ENCODE measurements at places on chromosomes 6 and 20. TPM values are rescaled to one million over a fixed set of nuclear protein-coding genes. Genes with fewer than 3 reads are reported as not detected.
A peak's percentile ranks its signal among the peaks of the same experiment; 100 is the strongest.

- H3K4me1 ChIP-seq, result peaks cover 6% of the 10 kb centered on the region
- no peaks in the 10 kb centered on the region for H3K27me3 ChIP-seq
- H3K27ac ChIP-seq, result peak overlapping the region; percentile 58
- no peak overlapping the region for H3K4me3 ChIP-seq
- no peaks in the 10 kb centered on the region for H3K36me3 ChIP-seq
- no peak for DNase-seq
Measured at GRCh38 chr20:23143098-23143497, 57.0 kb upstream of the CD93 start.

RNF144B gene
- total RNA-seq, result 98.6 TPM

DNA sequence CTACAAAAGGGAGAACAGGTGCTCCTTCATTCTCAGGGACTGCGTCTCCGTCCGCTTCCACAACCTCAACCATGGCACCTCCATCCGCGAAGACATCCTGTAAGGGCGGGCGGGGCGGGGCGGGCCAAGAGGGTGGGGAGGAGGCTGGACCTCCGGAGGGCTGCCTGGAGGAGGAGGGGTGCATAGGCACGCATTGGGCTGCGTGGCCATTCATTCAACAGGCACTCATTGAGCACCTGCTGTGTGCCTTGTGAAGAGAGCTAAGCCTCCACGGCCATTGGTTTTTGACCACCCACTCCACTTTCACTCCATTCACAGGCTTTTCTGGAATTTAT lies 435 bp downstream of the ZSWIM3 start:
- peak overlapping the region; percentile 33 for H3K4me3 ChIP-seq
- H3K27ac ChIP-seq, result peak overlapping the region; percentile 74
- no peaks in the 10 kb centered on the region for H3K27me3 ChIP-seq
- H3K36me3 ChIP-seq, result no peaks in the 10 kb centered on the region
- no peak for DNase-seq
- peaks cover 29% of the 10 kb centered on the region for H3K4me1 ChIP-seq

C4B gene
- 249 TPM for total RNA-seq

DNA sequence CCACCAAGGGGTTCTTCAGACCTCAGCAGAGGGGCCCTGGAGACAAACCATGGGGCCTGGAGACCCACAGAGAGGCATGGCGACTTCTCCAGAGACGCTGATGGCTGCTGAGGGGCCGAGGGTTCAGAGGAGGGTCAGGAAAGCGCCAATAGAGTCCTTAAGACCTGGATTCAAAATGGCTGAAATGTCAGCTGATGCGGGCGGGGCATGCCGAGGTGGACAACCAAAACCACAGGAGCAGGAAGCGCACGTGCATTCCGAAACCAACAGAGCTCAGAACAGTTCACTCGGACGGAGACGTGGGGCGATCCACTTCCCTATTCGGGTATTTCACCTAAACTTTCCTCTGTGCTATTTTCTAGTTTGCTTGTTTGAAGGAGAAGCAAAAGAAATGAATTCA lies 99.9 kb upstream of the RIN2 start:
- H3K4me1 ChIP-seq, result peaks cover 13% of the 10 kb centered on the region
- H3K27ac ChIP-seq, result no peak overlapping the region
- H3K36me3 ChIP-seq, result no peaks in the 10 kb centered on the region
- H3K4me3 ChIP-seq, result no peak overlapping the region
- DNase-seq, result no peak

DNA sequence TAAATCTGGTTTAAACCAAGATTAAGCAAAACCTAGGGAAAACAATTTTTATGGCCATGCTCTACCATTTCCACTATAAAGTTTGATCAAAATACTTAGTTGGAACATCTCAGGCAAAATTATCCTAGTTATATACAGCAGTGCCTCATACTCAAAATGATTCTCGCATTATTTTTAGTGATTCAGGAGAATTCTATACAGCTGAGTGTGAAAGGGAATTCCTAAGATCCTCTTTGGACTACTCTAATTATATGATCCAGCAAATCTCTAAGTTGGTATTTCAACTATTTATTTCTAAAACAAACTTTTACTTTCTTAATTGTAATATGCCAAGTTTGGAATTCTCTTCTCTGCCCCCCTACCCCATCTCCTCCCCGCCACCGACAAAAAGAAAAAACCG lies 8.6 kb downstream of the DTNBP1 start:
- H3K27me3 ChIP-seq, result no peaks in the 10 kb centered on the region
- no peaks in the 10 kb centered on the region for H3K4me1 ChIP-seq
- H3K4me3 ChIP-seq, result no peak overlapping the region
- no peak overlapping the region for H3K27ac ChIP-seq
- H3K36me3 ChIP-seq, result no peaks in the 10 kb centered on the region

DNA sequence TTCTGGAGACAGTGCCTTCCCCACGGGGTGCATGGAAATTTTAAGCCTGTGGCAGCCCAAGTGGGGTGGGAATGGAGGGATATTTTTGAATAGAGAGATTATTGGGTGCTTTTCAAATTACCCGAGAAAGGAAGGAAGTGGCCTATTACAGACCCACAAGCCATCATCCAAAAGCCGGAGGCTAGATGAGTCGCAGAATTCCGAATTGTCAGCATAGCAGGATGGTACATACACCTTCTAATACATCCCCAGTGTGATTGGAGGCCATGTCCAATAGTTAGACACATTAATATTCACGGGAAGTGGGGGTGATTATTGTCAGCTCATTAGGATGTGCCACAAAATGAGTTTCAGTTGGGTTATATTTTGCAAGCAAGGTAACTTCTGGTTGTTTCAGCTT lies 133.0 kb downstream of the FIG4 start:
- no peak for DNase-seq
- no peaks in the 10 kb centered on the region for H3K36me3 ChIP-seq
- H3K27me3 ChIP-seq, result no peaks in the 10 kb centered on the region
- H3K27ac ChIP-seq, result no peak overlapping the region
- H3K4me3 ChIP-seq, result no peak overlapping the region

DNA sequence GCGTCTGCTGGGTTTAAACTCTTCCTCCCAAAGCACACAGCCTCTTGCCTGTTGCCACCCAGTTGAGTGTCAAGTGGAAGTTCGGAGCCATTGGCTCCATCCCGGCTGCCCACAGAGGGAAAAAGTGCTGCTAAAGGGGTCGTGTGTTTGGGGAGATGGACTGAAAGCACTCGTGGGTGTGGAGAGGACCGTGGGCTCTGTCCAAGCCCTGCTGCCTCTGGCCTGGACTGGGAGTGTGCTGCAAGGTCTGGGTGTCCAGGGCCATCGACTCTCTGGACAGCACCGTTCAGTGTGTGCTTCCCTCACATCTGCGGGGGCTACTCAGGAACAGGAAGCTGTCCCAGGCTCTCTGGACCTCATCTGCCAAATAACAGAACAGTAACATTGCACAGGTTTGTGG lies 269.3 kb downstream of the DLL1 start:
- no peak for DNase-seq
- no peak overlapping the region for H3K27ac ChIP-seq
- H3K4me1 ChIP-seq, result peaks cover 20% of the 10 kb centered on the region
- peaks cover 3% of the 10 kb centered on the region for H3K27me3 ChIP-seq

HTR1B gene
- total RNA-seq, result 0.13 TPM

SOX4 gene
- total RNA-seq, result 11.2 TPM

DDO gene
- total RNA-seq, result 2.6 TPM

- no peak overlapping the region for H3K27ac ChIP-seq
- peaks cover 14% of the 10 kb centered on the region for H3K4me1 ChIP-seq
- peaks cover 27% of the 10 kb centered on the region for H3K36me3 ChIP-seq
Measured at GRCh38 chr6:132818404-132819359, 4.3 kb downstream of the RPS12 start.

GRCh38 chr20:24684956-24685691 lies 215.7 kb downstream of the SYNDIG1 start:
- H3K27ac ChIP-seq, result no peak overlapping the region
- DNase-seq, result no peak
- no peaks in the 10 kb centered on the region for H3K36me3 ChIP-seq

MYB gene
- not detected for total RNA-seq

GRCh38 chr6:14393910-14394309 lies 276.3 kb downstream of the CD83 start:
- no peak overlapping the region for H3K4me3 ChIP-seq
- no peak overlapping the region for H3K27ac ChIP-seq
- H3K27me3 ChIP-seq, result no peaks in the 10 kb centered on the region
- no peak for DNase-seq
- H3K36me3 ChIP-seq, result no peaks in the 10 kb centered on the region

- H3K27ac ChIP-seq, result no peak overlapping the region
- no peak overlapping the region for H3K4me3 ChIP-seq
- H3K27me3 ChIP-seq, result no peaks in the 10 kb centered on the region
- H3K4me1 ChIP-seq, result no peaks in the 10 kb centered on the region
Measured at GRCh38 chr20:19473922-19474286, 261.5 kb downstream of the SLC24A3 start.

DNA sequence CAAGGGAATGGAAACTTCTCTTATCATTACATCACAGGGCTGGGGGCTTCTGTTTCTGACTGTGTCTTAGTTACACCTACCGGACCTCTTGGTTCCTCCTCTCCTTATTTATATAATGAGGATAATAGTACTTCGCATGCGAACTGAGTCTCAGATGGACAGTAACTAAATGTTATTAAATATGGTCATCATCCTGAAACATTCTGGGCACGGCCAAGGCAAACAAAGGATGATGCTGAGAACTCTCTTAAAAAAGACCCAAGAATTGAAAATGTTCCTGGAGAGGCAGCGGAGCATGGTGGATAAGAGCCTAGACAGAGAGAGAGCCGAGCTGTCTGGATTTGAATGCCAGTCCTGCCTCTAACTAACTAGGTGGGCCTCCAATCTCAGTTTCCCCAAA lies 119.8 kb upstream of the SASH1 start:
- no peak for DNase-seq
- H3K36me3 ChIP-seq, result no peaks in the 10 kb centered on the region
- H3K4me1 ChIP-seq, result peaks cover 27% of the 10 kb centered on the region
- H3K27me3 ChIP-seq, result no peaks in the 10 kb centered on the region
- H3K4me3 ChIP-seq, result no peak overlapping the region

- no peaks in the 10 kb centered on the region for H3K27me3 ChIP-seq
- DNase-seq, result peak; percentile 49
- peak overlapping the region; percentile 59 for H3K27ac ChIP-seq
- H3K4me1 ChIP-seq, result peaks cover 8% of the 10 kb centered on the region
- no peaks in the 10 kb centered on the region for H3K36me3 ChIP-seq
Measured at GRCh38 chr20:63686492-63687321, 9.7 kb upstream of the TNFRSF6B start.

RSPH4A gene
- total RNA-seq, result 1.6 TPM

GRCh38 chr6:366389-367297 lies 24.9 kb upstream of the IRF4 start:
- no peaks in the 10 kb centered on the region for H3K27me3 ChIP-seq
- no peaks in the 10 kb centered on the region for H3K4me1 ChIP-seq
- no peak overlapping the region for H3K4me3 ChIP-seq
- H3K36me3 ChIP-seq, result no peaks in the 10 kb centered on the region

GRCh38 chr6:133286765-133287164 lies 45.6 kb downstream of the EYA4 start:
- H3K4me3 ChIP-seq, result no peak overlapping the region
- peaks cover under 1% of the 10 kb centered on the region for H3K4me1 ChIP-seq
- no peak for DNase-seq
- H3K27me3 ChIP-seq, result no peaks in the 10 kb centered on the region
- no peaks in the 10 kb centered on the region for H3K36me3 ChIP-seq

- H3K4me3 ChIP-seq, result no peak overlapping the region
- no peak for DNase-seq
- H3K27me3 ChIP-seq, result no peaks in the 10 kb centered on the region
- H3K27ac ChIP-seq, result no peak overlapping the region
Measured at GRCh38 chr20:40741507-40742106, 52.6 kb upstream of the MAFB start.

SLC35D3 gene
- not detected for total RNA-seq

GRCh38 chr6:1250489-1251197 lies 61.3 kb upstream of the FOXQ1 start:
- no peaks in the 10 kb centered on the region for H3K4me1 ChIP-seq
- no peaks in the 10 kb centered on the region for H3K27me3 ChIP-seq
- H3K36me3 ChIP-seq, result no peaks in the 10 kb centered on the region
- H3K4me3 ChIP-seq, result no peak overlapping the region

- no peaks in the 10 kb centered on the region for H3K4me1 ChIP-seq
- H3K36me3 ChIP-seq, result no peaks in the 10 kb centered on the region
- H3K27ac ChIP-seq, result no peak overlapping the region
- no peak overlapping the region for H3K4me3 ChIP-seq
Measured at GRCh38 chr20:40703975-40704530, 15.0 kb upstream of the MAFB start.

GRCh38 chr6:157885876-157886275 lies 62.8 kb downstream of the SNX9 start:
- no peak overlapping the region for H3K27ac ChIP-seq
- H3K27me3 ChIP-seq, result no peaks in the 10 kb centered on the region
- DNase-seq, result no peak
- no peaks in the 10 kb centered on the region for H3K36me3 ChIP-seq
- H3K4me3 ChIP-seq, result no peak overlapping the region

- H3K27me3 ChIP-seq, result no peaks in the 10 kb centered on the region
- H3K27ac ChIP-seq, result peak overlapping the region; percentile 92
- H3K4me1 ChIP-seq, result peaks cover 44% of the 10 kb centered on the region
- DNase-seq, result peak; percentile 75
Measured at GRCh38 chr6:73652637-73653570, 888 bp downstream of the SLC17A5 start.

BICRAL gene
- 24.1 TPM for total RNA-seq
